Naive thymus-derived CD4-positive, alpha-beta T cell (primary cell): ENCODE measurements at places on chromosomes 2 and 18. TPM values are rescaled to one million over a fixed set of nuclear protein-coding genes. Genes with fewer than 3 reads are reported as not detected.

Gene ZSCAN30
- 23.2 TPM for total RNA-seq

Gene STPG4
- 0.24 TPM for total RNA-seq

Gene PPIL3
- 59.1 TPM for total RNA-seq

Gene DNAJB2
- total RNA-seq: 107 TPM

Gene LYPD1
- total RNA-seq: not detected

Gene TM4SF20
- total RNA-seq: not detected

Gene WNT10A
- 3.0 TPM for total RNA-seq

Gene TBR1
- total RNA-seq: not detected

Gene GDF7
- not detected for total RNA-seq

Gene PLA2R1
- total RNA-seq: not detected

Gene ERMN
- total RNA-seq: 12.5 TPM

Gene PPP1R1C
- total RNA-seq: not detected
